ENCODE measurements at places on chromosomes 3 and 15.

GRCh38 chr15:68489421-68489820, 57.5 kb upstream of the ITGA11 start:
- DNase-seq = no peak

GRCh38 chr3:41920406-41920965, 41.4 kb downstream of the ULK4 start:
- DNase-seq = no peak

- DNase-seq = no peak
Measured at GRCh38 chr15:42547918-42548248, 710 bp downstream of the LRRC57 start.

DNA sequence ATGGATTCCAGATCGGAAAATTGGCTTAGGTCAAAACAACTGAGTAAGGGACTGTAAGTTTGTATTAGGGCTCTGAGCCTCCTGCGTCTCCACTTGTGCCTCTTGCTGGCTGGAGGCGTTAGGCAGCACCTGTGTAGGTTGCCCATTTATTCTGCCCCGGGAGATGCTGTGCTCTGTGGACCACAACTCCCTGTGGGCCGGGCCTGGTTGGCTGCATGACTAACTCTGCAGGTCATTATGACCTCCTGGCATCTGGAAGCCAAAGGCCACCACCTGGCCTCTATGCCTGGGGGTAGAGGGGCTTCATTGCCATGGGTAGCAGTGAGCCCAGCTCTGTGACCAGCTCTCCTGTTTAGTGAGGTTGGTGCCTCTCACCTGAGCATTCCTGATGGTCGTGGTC, 36.0 kb upstream of the BDH1 start:
- DNase-seq = no peak

- DNase-seq = no peak
Measured at GRCh38 chr3:114034787-114035545, 21.4 kb downstream of the CCDC191 start.

- no peak for DNase-seq
Measured at GRCh38 chr3:141065841-141066805, 15.0 kb downstream of the SPSB4 start.

All from SW 1271 (cell line).